ENCODE measurements at places on chromosomes 11 and 22.

DNA sequence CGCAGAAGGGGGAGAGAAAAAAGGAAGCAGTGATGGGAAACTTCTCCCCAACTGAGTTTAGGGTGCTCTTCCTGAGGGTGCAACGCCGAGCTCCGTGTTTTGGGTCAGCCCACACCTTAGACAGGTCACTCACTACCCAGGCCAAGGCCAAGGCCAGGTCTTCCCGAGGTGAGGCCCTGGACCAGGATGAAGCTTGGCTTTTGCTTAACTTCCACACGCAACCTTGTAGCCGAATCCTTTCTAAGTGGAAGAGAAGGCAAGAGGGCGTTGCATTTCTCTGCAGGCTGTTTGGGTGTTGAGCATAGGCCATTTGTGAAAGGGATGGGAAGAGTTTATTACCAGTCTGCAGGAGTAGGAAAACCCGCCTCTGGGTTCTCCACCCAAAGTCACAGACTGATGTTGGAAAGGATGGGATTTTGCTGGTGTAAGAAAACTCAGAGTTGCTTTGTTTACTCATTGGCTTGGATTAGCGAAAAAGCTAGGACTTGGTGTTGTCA, 1.5 kb downstream of the KREMEN1 start:
- DNase-seq = no peak

- DNase-seq = no peak
These were observed 27.4 kb upstream of the PANX2 start for GRCh38 chr22:50143096-50143495.

- DNase-seq = no peak
These were observed 104.9 kb downstream of the MTNR1B start for GRCh38 chr11:93074352-93074751.

DNA sequence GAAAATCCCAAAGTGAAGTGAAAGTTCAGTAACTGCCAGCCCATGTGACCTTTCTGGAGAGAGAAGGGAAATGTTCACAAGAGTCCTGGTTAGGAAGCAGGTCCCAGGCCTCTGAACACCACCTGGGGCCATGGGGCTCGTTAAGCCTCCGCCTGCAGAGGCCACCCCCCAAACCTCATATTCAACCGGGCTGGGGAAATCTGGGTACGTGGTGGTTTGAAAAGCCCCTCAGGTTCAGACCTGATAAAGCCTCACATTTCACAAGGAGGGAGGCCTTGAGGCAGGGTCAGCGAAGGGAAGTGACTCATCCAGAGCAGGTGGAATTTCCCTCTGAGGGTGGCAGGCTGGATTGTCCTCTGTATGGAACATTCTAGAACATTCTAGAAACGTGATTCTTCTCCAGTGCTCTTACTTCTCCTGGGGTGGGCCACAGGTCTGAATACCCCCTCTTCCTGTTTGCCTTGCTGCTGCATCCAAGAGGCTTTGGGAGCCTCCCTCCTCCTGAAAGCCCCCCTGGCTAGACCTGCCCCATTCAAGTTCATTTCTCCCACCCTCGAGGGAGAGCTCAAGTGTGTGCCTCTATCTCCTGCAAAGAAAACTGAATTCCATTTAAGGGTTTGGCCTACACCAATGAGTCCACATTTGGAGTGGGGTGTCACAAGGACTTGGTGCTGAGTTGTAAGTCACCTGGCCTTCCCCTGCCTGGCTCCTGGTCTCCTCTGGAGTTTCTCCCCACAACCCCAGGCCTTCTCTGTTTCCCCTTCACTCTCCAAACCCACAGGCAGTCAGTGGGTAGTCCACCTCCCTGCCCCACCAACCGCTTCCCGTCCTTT, 6.3 kb downstream of the FXYD2 start:
- DNase-seq = no peak
